ENCODE measurements at places on chromosomes 11 and 22.

- no peak for DNase-seq
Measured at GRCh38 chr11:135061166-135061565, 649.1 kb upstream of the B3GAT1 start.

DNA sequence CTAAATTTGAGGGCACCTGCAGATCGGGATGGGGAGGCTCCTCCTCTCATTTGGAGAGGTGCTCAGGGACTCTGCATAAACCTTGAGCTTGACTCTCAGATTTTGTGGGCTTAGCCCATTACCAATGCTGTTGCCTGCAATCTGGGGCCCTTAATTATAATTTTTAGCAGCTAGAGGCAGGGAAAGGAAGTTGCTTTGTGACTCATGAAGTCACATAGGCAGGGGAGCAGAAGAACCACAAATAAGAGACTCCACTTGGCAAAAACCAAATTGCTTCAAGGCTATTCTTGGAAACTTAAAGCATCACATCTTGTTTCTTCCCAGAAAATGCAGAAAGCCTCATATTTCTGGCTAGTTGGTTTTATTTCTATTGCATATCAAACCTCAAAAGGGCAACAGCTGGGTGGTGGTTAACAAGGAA, 46.9 kb downstream of the MICAL2 start:
- DNase-seq: peak; percentile 70

DNA sequence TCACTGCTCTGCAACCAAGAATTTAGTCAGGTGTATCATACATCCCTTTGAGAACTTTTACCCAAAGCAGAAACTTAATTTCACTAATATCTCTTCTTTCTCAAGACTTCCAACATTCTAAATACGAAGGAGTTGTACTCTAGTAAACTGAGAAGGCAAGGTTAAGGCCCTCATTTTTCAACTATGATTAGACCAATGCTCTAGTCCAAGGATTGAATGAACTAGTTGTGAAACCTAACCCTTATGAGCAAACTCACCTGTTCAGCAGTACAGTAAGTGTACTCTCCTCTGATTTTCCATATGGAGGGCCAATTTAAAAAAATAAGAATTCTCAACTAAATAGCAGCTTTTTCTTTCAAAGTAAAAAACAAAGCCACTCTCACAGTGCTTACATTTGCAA, 180.0 kb upstream of the C11orf58 start:
- no peak for DNase-seq

DNA sequence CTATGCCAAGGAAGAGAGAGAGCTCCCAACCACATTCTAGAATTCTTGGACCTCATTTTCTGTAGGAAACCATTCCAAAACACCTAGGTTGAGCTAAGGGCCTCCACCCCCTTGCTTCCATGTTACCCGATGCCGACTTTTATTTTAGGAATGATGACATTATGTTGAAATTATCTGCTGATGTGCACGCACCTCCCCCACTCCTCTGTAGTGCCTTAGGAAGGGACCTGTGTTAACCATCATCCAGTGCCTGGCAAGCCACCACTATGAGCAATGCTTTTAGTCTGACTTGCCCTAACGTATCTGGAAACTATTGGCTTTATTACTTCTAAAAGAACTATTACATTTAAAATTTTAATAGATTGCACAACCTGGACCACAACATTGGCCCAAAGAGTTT, 42.1 kb downstream of the NCAPD3 start:
- DNase-seq: no peak

GRCh38 chr11:23569547-23569946, 709.3 kb upstream of the CCDC179 start:
- DNase-seq: no peak

DNA sequence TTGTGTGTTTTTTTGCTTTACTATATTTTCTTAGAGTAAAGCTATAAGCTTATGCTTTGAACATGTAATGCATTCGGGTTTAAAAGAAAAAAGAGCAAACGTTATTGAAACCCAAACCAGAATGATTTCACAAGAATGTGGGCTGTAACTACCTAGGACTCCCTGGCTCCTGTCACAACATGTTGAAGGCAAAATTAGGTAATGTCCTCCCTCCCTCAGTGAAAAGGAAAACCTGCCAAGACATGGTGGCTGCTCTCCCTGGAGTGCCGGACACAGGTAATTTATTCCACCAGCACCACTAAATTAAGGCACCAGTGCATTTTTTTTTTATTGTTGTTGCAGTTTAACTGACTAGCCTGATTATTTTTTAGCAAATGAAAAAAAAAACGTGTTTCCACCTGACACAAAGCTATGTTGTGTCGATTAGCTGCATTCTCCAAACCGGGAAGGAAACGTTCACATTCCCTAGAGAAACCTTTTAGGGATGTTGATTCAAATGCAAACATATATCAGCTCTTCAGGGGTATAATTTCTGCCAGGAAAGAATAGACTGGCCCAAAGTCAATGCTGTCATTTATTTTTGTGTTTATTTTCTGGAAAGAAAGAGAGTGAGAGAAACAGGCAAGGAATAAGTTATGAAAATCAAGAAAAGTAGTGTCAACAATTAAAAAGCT, 134.6 kb downstream of the CCDC34 start:
- no peak for DNase-seq

GRCh38 chr11:129331217-129331616, 44.4 kb upstream of the BARX2 start:
- DNase-seq: no peak

- no peak for DNase-seq
Measured at GRCh38 chr11:117679461-117679860, 117.6 kb downstream of the DSCAML1 start.

DNA sequence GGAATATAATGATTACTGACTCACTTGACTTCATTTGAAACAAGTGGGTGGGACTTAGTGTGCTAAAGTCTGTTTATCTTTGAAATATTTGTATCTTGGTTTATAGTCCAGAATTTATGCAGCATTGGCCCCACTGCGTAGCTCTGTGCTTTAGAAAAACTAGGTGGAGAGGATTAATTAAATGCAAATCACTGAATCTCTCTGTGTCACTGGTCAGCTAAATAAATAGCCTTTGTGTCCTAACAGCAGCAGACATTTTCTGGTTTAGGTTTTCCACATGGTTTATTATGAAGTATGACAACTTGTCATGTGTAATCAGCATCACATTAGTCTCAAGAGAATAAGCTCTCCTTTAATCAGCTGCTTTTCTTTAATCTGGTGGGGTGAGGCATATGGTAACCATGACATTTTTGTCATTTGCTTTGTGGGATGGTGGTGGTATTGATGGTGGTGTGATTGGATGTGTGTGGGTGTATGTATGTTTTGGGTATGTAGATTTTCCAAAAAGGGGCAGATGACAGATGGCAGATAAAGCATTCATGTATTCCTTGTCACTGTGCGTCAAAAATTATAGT, 33.9 kb downstream of the BCL2L13 start:
- peak; percentile 11 for DNase-seq

GRCh38 chr11:126925321-126926093, 75.1 kb downstream of the KIRREL3 start:
- no peak for DNase-seq

- peak; percentile 44 for DNase-seq
Measured at GRCh38 chr11:128905345-128906184, 14.4 kb downstream of the KCNJ5 start.

DNA sequence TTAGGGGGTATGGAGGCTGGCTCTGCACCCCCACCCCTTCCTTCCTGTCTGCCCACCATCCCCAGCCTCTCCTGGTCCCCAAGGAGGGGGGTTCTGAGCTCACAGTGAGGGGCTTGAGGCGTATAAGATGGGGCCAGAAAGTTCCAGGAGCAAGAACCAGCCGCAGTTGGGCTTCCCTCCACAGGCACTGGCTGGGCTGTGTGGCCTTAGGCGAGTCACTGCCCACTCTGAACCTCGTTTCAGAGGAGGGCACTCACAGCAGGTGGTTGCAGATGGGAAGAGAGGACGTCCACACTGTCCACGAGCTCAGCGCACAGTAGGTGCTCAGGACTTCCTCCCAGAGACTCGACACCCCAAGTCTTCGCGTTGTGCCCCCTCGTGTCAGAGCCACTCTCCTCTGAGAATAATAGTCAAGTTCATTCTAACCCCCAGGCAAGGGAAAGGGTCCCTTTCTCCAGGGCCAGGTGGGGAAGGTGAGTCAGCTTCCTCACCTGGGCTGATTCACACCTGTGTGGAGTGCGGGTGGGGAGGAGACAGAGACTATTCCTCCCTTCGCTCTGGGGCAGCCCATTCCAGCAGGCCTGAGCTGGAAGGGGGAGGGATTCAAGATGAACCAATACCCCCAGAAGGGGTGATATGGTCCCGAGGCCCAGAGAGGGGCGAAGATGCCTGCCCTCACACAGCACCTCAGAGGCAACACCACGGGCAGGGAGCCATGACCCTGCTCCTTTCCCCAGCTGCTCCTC, 29.3 kb downstream of the RPL3 start:
- no peak for DNase-seq

Measured in HCEC 1CT (cell line).